Activated CD8-positive, alpha-beta T cell treated with anti-CD3 and anti-CD28 coated beads, Interleukin-2, amount 10 ng/mL, durations not matched to agents 7 days and 5 days (primary cell): ENCODE measurements at places on chromosomes 16 and 17. TPM values are rescaled to one million over a fixed set of nuclear protein-coding genes. Genes with fewer than 3 reads are reported as not detected.

DNA sequence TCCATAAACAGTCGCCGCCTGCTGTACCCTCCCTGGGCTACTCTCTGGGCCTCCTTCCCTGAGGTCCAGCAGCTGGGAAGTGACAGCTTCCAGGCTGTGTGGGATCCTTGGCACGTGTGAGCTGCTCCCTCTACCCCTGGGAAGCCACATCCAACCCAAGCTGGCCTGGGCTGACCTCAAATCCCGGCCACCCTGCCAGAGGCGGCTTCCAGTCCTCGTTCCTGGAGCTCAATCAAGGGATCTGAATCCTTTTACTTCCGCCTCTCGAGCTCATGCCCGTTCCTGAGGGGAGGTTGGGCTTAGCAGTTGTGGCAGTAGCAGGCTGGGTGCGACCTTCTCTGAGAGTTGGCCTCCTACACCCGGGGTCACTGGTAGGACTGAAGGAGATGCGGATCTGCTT, 82.5 kb downstream of the NETO2 start:
- DNase-seq: no peak

DNA sequence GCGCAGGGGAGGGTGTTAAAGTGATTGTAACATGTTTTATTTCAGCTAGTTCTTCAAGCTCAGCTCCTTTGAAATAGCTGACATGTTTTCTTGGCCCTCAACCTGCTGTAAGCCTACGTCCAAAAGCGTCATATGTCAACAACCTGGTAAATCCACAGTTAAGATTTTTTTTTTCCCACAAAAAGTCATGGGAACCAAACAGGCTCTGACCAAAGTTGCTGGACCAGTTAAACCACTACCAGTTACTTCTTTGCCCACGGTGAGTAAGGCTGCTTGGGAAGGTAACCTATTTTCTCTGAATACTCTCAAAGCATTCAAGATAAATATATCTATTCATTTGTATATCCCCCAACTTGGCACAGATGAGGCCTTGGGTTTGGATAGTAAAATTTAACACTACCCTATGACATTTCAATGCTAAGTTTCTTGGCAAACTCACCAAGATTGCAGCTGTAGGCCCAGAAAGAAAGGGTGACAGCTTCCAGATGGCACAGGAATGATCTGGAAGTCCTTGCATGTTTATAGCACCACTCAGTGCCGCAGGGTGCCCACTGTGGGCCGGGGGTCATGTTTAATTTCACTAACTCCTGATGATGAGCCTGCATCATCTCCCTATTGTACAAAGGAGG, 166.2 kb downstream of the XYLT1 start:
- DNase-seq: no peak

DNA sequence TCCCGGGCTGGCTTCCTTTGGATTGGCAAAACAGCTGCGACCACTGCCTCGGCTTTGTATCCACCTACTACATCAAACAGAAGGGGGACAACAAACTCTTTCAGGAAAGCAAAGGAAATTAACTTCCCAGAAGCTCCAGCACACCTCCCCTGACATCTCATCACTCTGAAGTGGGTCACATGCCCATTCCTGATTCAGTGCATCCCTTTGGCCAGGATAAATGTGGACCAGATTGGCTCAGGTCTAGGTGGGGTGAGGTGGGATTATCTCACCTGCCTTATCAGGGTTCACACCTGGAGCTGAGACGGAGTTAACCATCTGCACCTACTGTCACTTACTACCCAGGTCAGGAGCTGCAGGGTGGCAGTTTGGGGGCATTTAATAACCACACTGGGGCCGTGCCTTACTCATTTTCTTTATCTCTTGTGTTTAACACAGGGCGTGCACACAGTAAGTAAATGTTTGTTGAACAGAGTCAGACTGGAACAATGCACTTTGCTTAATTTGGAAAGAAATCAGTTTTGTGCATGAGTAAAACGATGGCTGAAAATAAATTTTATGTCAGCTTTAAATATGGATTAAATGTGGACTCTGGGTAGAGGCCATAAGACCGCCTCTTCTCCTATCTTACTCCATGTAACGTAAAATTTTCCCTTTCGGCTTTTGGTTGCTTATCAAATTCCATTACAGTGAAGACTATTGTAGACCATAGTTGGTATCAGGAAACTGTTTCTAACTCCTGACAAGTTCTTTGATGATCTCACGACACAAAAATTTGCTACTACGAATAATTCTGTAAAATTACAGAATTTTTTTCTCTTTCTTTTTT, 36.0 kb downstream of the IQCK start:
- DNase-seq: no peak

DNA sequence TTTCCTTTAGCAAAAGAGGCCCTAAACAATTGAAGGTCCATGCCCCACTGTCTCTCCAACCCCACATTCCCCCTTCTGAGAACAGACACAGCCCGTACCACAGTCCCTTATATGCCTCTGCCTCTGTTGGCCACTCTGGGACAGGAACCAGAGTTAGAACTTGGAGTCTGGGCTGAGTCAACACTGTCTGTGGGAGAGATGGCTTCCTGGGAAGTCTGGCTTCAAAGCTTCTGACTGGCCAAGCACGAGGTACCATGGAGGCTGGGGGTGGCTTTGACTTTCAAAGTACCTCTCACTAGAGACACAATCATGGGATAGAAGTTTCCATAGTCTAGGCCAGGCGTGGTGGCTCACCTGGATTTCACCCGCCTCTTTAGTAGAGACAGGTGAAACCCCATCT, 14.9 kb upstream of the SPOP start:
- DNase-seq: no peak

DNA sequence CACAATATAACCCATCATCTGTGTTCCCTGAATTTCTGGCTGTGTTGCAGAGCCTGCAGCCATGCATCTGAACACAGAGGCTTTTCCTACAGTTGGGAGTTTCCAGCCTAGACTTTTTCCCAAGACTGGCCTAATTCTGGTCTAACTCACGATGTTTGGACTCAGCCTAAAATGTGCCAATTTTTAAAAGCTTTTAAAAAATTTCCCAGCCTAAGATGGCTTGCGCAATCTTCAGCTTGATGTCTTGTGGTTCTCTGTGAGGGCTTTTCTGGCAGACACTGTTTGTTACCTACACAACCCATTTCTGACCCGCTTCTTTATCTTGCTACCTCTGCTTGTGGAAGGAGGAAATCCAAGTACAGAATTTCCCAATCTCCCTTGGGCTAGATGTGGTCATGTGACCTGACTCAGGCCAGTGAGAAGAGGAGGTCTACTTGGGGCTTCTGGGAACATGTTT, 72.7 kb upstream of the GAS7 start:
- DNase-seq: no peak

DNA sequence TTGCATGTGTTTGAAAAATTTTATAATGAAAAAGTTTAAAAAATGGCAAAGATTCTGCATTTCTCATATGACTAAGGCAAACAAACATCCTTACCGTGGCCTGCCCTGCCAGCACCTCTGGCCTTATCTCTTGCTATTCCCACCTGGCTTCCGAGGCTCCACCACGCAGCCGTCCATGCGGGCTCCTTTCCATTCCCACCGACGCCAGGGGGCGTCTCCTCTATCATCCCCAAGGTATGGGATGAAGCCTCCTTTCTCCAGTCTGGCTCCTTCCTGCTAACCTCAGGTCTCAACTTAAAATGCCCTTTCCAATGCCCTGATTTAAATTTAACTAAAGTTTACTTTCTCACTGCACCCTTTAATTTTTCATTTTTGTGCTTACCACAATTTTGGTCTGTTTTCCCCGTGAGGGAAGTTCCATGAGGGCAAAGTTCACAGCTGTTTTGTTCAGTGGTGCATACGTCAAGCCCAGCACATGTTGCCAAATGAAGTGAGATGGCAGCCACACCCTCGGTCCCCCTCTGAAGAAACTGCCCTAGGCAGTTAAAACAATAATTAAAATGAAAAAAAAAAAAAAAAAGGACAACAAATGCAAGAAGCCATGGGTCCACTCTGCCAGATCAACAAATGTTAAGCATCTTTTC, 13.3 kb upstream of the SDK2 start:
- DNase-seq: peak; percentile 34

- DNase-seq: no peak
Measured at GRCh38 chr16:50485232-50485631, 63.0 kb upstream of the NKD1 start.

DNA sequence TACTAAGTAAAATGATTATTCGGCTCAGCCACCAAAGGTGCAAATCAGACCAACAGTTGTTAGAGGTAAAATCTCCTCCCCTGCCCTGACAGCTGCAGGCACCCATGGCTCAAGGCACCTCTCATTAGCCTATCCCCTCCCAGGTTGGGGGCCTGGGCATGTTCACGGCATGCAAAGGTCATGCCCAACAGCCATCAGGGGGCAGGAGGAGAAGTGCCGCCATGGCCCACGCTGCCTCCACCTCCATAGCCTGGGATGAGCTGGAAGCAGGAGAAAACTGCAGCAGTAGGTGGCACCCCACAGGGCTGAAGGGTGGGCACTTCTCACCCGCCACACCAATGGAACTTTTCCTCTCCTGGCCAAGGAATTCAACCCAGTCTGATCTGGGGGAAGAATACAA, 146.4 kb upstream of the COX10 start:
- no peak for DNase-seq

GRCh38 chr17:82772026-82772425, 20.2 kb downstream of the TBCD start:
- no peak for DNase-seq

GRCh38 chr16:66622863-66623262, 18.4 kb downstream of the CMTM3 start:
- DNase-seq: no peak

DNA sequence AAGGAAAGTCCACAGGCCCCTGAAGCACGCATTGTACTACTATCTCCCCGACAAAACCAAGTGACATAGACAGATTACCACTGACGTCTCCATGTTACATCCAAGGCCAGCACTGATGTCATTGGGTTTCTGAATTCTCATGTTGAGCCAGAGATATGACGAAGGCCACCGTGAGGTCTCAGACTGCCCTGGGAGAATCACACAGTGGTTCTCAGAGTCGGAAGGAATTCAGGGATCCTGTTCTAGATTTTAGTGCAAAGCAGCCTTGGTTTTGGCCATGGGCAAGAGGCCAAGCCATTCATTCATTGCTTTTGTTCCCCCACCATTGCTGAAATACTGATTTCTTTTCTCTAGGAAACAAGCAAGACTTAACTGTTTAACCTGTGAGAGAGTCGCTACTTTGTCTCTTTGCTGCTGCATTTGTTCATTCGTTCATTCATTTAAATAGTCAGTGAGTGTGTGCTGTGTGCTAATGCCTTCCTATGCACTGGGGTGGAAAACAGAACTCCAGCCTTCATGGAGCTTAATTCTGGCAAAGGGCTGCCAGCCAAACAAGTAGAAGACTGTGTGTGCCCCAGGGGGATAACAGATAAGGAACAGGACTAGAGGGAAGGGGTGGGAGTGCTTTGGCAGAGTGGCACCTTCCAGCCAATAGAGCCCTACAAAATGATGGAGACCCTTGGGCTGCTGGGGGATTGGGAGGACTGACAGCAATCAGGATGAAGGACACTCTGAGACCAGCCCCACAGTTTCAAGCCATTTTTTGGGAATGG, 222.3 kb downstream of the MSI2 start:
- DNase-seq: no peak

- no peak for DNase-seq
Measured at GRCh38 chr16:5639531-5639930, 541.9 kb upstream of the EEF2KMT start.

GRCh38 chr17:80855948-80856862, 135.4 kb upstream of the CHMP6 start:
- DNase-seq: peak; percentile 93

GRCh38 chr17:1518410-1518809, 2.0 kb upstream of the INPP5K start:
- no peak for DNase-seq

DNA sequence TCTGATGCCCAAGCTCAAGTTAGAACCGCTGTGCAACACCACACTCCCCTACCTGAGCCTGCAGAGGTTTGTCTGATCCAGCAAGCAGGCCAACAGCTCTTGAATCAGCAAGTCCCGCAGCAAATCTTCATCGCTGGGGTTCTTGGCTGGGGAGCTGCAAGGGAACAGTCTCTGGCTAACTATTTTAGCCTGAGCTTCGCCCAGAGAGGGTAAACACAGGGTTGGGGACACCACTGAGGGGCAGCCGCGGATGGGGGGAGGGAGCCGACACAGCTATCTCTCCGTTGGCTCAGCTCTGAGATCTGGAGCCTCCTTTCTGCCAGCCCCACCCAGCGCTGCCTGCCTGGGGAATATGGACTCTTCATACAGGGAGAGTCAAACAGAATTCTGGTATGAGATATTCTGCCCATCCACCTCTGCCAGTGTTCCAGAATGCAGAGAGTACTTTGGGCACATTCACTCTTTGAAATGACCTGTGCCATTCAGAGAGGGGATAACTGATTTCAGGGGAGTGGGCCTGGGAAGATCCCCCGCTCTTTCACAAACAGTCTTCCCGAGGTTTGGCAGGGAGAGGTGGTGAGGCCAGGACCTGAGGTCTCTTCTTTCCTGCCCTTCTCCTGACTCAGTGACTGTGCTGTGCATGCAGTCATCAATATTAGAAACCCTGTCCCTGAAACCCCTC, 7.4 kb downstream of the GIP start:
- DNase-seq: no peak

DNA sequence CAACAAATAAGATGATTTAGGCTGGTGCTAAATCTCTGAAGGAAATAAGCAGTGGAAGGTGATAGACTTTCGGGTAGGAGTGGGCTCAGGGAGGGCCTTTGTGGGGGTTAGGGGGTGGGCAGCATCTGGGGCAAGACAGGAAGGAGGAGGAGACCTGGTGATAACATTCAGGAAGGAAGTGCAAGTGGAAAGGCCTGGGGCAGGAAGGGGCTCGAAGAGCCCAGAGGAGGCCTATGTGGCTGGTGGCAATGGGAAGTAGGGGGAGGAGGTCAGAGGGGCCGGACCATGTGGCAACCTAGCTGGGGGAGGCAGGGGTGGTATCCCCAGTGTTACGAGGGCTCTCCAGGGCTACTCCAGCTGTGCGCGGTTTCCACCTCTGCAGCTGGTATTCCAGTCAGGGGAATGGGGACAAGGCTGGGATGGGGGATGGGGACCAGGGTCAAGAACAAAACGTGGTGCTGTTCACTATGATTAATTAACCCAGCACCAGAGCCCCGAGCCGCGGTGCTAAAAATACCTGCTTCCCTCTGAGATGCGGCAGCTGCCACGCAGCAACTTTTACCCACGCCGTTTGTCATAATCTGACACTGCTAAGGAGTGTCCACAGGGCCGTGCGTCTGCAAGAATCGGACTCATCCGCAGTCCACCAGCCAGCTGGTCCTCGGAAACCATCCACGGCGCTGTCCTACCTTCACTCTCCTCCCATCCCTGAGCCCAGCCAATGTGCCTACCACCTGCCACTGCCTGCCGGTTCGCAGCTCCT, 5.2 kb upstream of the CCDC182 start:
- DNase-seq: no peak

GRCh38 chr16:23711785-23712184, 1.2 kb downstream of the ERN2 start:
- DNase-seq: no peak

CDYL2 gene
- total RNA-seq: 16.5 TPM

KRTAP9-4 gene
- total RNA-seq: not detected

ANKRD40CL gene
- not detected for total RNA-seq

SLC25A39 gene
- total RNA-seq: 140 TPM

TSPAN10 gene
- total RNA-seq: 1.2 TPM

C16orf89 gene
- not detected for total RNA-seq

GLTPD2 gene
- not detected for total RNA-seq
